Peyer's patch (tissue), 4 donors: ENCODE measurements at places on chromosomes 2 and 18.

GRCh38 chr2:177989029-177989885, 83.3 kb downstream of the PDE11A start:
- H3K27ac ChIP-seq: no peak overlapping the region
- no peak for DNase-seq
- no peak overlapping the region for H3K4me3 ChIP-seq
- H3K4me1 ChIP-seq: no peaks in the 10 kb centered on the region
- no peaks in the 10 kb centered on the region for H3K36me3 ChIP-seq

DNA sequence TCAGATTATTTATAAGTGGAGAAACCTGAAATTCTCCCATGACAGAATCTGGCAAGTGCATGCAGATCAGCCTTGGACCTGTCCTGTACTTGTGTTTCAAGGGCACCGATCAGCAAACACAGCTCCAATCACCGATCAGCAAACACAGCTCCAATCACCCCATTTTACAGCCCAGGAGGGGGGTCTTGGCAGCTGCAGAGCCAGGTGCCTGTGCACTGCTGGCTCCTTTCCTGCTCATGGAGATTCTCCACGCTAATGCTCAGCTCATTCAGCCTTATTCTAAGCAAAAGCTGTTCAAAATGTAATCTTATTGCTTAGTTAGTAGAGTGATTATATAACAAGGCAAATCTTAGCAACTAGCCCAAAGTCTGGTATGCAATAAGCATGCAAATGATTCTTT, 623.1 kb upstream of the HS6ST1 start:
- no peaks in the 10 kb centered on the region for H3K36me3 ChIP-seq
- no peaks in the 10 kb centered on the region for H3K27me3 ChIP-seq
- no peak overlapping the region for H3K4me3 ChIP-seq
- no peak overlapping the region for H3K27ac ChIP-seq

DNA sequence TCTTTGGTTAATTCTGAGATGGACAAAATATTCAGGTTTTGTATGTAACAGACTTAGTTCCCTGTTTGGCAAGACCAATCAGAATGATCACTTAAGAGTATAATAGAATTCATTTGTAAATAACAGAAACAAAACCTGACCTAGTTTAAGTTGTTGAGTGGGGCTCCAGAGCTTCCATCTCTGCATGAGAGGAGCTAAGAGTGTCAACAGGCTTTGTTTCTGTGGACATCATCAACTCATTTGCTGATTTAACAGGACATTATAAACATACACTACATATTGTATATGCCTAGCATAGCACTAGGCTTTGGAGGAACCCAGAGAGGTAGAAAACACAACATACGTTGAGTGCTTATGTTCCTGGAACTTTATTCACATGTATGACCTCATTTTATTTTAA, 75.3 kb upstream of the TRIB2 start:
- no peaks in the 10 kb centered on the region for H3K36me3 ChIP-seq
- H3K4me1 ChIP-seq: no peaks in the 10 kb centered on the region
- H3K4me3 ChIP-seq: no peak overlapping the region
- DNase-seq: no peak
- no peaks in the 10 kb centered on the region for H3K27me3 ChIP-seq

GRCh38 chr18:48833701-48834412, 116.9 kb downstream of the SMAD7 start:
- no peaks in the 10 kb centered on the region for H3K36me3 ChIP-seq
- peak overlapping the region; percentile 8 for H3K4me3 ChIP-seq
- peaks cover 6% of the 10 kb centered on the region for H3K4me1 ChIP-seq
- peak overlapping the region; percentile 56 for H3K27ac ChIP-seq
- no peaks in the 10 kb centered on the region for H3K27me3 ChIP-seq
